Activated T-cell treated with anti-CD3 and anti-CD28 coated beads for 48 hours (primary cell): ENCODE measurements at places on chromosomes 7 and 10.

DNA sequence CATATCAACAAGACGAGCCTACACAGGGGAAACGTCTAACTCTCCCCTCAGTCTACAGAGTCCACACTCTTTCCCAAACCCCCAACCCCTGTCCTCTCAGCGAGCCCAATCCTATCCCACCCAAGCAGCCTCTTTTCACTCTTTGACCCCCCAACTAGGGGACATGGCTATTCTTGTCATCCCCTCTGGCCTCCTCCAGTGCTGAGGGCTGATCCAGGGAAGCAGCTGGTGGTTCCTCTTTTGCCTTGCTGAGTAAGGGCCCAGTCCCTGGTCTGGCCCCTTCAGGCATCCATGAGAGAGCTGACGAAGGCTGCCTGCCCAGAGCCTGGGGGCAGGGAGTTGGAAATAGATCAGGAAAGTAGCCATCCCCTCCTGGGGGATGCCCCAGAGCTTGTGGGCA is 6.4 kb downstream of the NOBOX start:
- no peak for DNase-seq

GRCh38 chr10:17673471-17674061 is 29.6 kb downstream of the STAM start:
- DNase-seq = no peak

- DNase-seq = no peak
Measured at GRCh38 chr10:129533281-129533680, 66.2 kb downstream of the MGMT start.

- DNase-seq = no peak
Measured at GRCh38 chr10:75688506-75689300, 257.3 kb downstream of the LRMDA start.

GRCh38 chr10:132707776-132708171 is 78.2 kb downstream of the NKX6-2 start:
- no peak for DNase-seq

- DNase-seq = no peak
Measured at GRCh38 chr7:133391206-133391605, 138.3 kb downstream of the EXOC4 start.

DNA sequence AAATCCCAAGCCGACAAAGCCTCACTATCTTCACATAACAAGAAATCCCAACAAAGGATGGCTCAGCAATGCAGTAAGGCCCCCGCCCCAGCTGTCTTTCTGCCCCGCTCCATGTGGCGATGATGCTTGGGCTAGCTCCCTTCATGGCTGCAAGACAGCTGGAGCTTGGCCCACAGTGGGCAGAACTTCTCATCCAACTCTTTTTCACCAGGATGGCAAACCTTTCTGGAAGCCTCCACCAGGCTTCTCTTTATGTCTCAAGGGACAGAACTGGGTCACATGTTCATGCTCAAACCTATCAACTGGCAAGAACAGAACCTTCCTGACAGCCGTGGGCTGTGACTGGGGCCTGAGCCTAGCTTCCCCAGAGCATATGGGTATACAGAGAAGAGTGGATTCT is 260.5 kb upstream of the MKLN1 start:
- DNase-seq = no peak

- peak; percentile 63 for DNase-seq
Measured at GRCh38 chr7:38232502-38233366, 40.7 kb downstream of the TARP start.

DNA sequence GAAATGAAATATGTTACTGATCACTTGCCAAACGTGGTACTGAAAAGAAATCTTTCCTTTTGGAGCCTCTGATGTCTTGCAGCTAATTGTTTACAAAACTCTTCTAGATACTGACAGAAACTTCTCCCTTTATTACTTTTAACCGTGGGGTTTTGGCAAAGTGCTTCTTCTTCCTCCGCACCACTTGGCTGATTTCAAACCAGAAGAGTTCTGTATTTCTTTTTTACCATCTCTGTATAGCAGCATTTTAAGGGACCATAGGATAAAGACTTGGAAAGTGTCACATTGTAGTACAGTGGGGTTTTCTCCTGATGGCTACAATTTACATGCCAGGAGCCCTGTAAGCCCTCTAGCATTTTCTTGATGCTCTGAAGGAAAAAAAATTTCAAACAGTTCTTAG is 21.9 kb upstream of the CREB5 start:
- no peak for DNase-seq

- no peak for DNase-seq
Measured at GRCh38 chr7:111029574-111030251, 61.2 kb upstream of the LRRN3 start.

DNA sequence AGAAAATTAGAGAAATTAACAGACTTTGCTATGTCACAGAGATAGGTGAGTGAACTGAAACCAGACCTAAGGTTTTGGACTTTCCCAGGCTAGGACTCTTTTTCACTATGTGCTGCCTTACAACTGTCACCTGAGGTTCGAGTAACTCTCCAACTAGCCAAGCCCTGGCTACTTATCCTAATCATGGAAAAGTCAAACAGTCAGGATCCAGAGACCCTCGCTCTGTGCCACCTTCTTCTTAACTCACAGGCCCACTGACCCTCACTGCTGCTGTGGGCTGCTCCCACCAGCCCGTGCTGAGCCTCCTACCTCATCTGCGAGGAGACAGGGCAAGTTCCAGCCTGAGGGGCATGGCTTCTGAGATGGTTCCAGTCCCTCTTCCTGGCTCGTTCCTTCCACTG is 211.4 kb upstream of the KLF14 start:
- DNase-seq = no peak

- peak; percentile 41 for DNase-seq
Measured at GRCh38 chr10:43202657-43203447, 64.0 kb downstream of the RASGEF1A start.

DNA sequence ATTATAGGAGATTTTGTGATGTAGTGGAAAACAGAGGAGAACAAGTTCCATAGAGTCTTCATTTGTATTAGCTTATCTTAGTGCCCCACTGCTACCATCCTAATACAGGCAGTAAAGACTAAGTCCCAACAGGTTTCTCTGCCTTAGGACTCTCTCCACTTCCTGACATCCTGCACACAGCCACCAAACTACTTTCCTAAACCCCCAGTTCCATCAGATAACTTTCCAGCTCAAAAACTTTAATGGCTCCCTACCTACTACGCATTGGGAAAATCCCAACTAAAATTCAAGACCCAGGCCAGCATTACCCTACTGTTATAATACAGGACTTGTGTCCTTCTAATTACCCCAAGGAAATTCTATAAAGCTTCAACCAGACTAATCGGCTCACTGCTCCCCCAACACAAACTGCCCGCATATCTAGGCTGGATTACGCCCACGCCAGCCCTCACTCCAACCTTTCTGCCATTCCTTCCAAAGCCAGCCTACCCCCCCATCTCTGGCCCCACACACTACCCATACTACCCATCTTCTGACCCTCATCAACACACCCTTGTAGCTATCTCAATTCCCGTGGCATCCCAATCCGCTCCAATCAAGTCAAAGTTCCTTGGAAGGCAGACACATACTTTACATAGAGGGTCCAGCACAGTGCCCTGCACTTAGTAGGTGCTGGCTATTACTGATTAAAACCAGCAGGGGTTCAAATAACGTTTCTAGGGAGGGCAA is 1.4 kb downstream of the IDE start:
- DNase-seq = no peak

DNA sequence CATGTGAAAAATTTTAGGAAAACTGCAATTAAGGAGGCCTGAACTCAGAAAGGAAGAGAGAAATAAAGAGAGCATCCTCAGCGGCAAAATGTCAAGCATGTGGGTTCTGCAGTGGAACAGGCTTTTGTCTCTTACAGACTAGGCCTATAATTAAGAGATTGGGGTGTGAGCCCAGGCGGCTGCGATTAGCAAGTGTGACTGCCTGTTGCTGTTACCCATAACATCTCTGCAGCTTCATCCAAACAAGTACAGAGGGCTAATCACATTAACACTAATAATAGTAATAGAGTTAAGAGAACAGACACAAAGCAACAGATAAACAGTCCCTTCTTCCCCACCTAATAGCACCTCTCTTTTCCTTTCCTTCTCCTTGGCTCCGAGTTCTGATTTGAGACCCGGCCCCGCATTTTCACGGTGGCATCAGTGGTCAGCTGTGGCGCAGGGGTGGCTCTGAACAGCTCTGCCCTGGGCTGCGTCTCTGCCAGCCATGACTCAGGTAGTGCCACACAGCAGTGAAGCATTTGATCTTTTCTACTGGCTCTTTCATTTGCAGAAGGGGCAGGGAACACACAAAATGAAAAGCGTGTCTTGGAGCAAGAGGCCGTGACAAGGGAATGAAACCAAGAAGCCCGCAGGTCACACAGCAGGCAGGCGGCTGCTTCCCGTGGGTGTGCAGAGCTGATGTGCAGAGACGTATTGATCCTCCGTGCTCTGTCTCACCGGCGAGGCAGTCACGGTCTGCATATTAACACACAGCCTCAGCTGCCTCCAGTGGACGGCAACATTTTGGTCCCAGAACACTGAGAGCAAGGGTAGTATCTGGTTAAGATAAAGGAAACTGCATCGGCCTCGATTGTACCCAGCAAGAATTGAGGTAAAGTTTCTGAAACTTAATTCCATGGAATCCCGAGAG is 103.1 kb downstream of the KLF6 start:
- no peak for DNase-seq

GRCh38 chr10:114912470-114912859 is 25.5 kb upstream of the TRUB1 start:
- no peak for DNase-seq

DNA sequence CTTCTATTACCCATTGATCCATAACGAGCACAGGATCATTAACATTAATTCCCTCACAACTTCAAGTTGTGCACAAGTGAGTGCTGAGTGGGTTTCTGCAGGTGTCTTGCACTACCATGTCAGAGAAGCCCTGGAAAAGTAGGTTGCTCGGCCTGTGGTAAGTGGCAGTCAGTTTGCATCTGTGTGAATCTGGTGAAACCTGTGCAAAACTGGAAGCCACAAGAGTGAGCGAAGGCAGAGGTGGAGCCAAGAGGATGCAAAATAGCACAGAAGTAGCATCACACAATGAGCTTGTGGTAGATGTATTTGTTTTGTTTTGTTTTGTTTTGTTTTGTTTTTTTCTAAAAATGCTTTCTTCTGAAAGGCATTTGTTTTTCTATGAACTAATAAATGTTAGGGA is 181.5 kb downstream of the THSD7A start:
- DNase-seq = no peak

GRCh38 chr7:141409801-141410329 is 141.3 kb upstream of the AGK start:
- no peak for DNase-seq

DNA sequence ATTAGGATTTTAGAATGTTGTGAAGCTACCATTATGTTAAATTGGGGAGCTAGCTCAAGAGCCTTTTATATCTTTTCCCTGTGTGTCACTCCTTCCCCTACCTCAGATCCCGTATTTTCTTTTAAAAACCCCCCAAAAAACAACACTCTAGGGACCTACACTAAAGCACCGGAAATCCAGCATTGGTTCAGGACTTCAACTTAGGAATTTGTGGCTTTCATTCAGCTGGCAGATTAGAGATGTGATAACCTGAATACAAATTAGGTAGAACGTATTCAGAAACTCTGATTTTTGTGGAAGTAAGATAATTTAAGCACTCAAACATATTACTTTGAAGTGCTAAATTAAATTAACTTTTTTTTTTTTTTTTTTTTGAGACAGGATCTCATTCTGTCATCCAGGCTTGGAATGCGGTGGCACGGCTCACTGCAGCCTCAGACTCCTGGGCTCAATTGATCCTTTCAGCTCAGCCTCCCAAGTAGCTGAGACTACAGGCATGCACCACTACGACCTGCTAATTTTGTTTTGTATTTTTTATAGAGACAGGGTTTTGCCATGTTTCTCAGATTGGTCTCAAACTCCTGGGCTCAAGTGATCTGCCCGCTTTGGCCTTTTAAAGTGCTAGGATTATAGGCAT is 6.8 kb downstream of the TBC1D12 start:
- no peak for DNase-seq

DNA sequence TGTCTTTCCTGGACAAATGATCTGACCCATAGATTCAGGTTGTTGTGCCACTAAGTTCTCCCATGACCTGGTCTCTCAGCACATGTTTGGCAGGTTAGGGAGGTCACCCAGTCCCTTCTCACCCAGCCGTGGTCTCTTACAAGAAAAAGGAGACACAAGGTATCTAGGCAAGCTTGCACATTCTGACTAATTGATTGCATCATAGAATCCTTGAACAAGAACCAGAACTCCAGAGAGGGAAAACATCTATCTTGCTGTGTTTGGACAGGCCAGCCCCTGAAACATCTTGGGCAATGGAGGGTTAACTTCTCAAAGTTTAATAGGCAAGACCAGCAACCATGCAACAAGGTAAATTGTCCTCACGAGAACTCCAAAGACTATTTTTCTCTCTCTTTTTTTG is 8.5 kb upstream of the HK1 start:
- DNase-seq = no peak

DNA sequence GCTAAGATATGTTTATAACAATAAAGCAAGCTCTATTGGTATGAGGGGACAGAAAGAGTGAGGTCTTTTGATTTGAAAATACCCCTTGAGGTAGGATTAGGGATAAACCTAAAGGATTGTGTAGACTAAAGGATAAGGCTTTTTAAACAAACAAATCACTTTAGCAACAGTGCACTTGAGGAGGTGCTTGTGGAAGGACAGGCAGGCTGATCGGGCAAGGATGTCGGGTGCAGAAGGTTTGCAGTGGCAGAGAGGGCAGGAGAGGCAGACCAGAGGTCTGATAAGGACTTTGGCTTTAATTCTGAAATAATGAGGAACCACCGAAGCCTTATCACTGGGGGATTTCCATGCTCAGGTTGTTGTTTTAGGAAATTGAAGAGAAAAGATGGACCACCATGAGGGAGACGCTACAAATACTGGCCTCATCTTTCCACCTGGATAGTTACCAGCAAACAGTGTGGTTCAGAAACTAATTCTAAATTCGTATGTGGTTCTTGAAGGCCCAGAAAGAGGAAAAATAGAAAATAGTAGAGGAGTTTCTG is 119.5 kb upstream of the KLF6 start:
- DNase-seq = no peak

- no peak for DNase-seq
Measured at GRCh38 chr10:47167591-47167990, 132.4 kb upstream of the GDF10 start.

DNA sequence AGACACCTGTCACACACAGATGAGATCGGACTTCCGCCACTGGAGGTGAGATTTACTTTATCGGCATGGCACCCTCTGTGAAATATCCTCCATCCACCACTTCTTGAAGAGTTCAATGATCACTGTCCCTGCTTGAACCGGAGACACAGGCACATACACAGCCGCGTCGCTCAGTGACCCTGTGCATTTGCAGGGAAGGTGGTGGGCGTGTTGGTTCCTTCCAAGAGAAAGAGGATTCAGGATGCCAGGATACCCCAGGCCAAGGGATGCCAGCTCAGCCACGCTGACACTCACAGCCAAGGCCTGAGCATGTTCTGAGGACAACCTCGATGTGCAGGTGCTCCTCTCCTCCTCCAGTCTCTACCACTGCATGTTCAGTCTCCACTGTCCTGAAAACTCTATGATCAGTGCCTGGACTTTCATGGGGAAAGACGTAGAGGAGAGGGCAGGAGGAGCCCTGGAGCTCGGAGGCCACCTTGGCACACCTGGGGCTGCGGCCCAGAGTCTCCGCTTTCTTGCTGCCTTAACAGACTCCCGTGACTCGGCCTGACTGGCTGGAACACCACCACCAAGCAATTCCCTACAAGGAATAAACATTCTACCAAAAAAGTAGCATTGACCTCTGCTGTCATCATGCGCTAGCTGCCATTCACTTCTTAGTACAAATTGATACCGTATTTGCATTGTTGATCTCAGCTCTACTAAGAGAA is 115.2 kb downstream of the TCERG1L start:
- no peak for DNase-seq
